Activated T-helper 9 cell treated with anti-CD3 and anti-CD28 coated beads, Interleukin-2, amount 50 U/mL, for 16 hours (primary cell): ENCODE measurements at places on chromosomes 3 and 15.

DNA sequence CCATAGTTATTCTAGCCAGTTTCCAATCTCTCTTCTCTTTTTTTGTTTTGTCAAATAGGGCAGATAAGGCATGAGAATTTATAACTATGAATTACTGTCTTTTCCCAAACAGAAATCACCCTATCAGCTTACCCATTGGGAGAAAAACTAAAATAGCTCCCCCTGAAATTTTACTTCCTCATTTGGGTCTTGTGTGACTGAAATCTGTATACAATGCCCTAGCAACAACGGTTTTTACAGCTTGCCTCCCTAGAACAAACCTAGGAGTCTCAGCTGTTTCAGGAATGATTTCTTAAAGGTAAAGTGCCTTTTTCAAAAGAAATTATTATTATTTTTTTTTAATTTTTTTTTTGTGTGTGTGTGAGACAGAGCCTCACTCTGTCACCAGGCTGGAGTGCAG, 56.8 kb downstream of the CD86 start:
- no peak for DNase-seq

GRCh38 chr3:38598791-38599190, 50.7 kb downstream of the SCN5A start:
- DNase-seq, result no peak

GRCh38 chr3:157501863-157502262, 1.4 kb downstream of the VEPH1 start:
- no peak for DNase-seq

DNA sequence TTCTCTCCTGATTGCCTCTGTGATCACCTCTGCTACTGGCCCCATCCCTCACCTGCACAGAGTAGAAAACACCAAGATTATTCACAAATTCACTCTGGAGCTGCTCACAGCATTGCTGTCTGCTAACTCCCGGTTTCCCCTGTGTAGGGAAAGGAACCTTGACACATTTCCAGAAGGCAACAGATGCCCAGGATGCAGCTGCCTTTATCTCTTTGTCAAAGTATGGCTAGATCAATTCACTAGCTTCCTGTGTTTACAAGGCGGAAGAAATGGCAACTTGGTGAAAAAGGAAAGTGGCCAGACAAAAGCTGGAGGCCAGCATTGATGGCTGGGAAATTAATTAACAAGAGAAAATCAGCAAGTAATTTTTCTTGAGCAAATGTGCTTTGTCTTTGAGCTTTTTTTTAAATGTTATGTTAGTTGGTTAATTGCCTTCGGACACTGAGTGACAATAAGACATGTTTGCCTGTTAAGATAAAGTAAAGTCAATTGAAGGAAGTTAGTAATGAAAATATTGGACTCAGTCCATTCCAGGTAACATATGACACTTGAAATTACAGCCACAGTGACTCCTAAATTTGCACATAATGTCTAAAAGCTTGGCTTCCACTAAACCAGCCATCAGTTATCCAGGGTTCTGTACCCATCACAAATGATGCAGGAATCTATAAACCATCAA, 394.6 kb upstream of the IL12A start:
- no peak for DNase-seq

DNA sequence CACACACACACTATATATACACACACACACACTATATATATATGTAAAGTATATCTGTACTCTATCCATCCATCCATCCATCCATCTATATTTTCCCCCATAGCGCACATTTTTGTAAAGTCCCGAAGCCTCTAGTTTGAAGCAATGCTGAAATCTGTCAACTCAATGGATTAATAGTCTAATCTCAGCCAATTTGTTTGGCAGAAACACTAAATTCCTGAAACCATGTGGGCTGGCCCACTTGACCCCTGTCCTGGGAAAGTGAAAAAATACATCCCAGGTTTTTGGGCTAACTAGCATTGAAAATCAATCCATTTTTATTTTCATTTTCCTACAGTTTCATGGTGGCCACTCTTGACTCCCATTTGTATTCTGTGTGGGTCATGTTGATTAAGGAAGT, 166.7 kb downstream of the SLCO3A1 start:
- no peak for DNase-seq

- DNase-seq, result no peak
Measured at GRCh38 chr15:49063402-49064280, 17.4 kb upstream of the SECISBP2L start.

- DNase-seq, result no peak
Measured at GRCh38 chr3:50003216-50003615, 63.3 kb downstream of the RBM6 start.

DNA sequence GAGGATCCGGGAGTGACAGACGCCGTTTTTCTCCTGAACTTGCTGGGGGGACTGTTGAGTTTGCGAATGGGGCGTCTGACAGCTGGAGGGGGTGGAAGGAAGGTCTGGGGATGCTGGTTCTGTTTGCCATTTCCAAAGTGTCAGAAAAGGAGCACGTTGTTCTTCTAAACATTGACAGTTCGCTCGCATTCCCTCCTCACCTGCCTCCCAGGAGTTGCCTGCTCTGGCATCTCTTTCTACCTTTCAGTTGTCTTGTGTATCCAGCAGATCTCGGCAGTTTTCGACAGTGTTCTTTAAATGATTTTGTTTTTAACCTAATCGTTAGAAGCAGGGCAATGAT, 829 bp downstream of the SELENOT start:
- DNase-seq, result no peak

DNA sequence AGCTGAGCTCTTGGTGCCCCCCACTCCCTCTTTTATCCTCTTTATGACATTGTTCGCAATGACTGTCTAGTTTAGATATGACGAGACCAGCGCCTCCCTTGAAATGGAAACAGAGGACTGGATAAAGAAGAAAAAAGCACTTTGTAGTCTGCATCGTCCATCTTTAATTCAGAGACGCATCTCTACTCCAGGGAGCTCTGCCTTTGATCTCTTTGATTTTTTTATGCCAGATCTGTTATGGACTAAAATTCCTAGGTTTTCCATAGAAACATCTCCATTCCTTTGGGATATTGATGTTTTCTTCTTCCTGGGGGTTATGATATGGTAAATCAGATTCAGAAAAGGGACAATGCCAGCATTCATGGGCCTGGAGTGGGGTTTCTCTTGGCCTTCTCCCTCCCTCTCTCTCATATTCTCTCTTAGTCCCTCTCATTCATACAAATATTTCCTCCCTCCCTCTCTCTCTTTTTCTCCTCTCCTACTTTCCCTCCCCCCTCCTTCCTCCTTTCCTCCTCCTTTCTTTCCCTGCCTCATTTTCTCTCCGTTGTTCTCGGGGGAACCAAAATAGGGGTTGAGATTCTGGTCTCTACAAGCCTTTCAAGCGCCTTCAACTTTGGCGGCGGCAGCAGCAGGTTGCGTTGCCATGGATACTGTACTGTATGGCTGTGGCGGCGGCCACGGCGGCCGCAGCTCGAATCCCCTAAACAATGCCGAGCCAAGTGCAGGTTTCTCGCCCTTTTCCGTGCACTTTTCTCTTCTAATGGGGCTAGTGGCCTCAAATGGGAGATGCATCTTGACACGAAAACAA, 45.5 kb downstream of the ZIC4 start:
- no peak for DNase-seq

- DNase-seq, result no peak
Measured at GRCh38 chr3:60582288-60582687, 669.0 kb downstream of the FHIT start.

GRCh38 chr15:95839367-95839782, 491.1 kb upstream of the NR2F2 start:
- no peak for DNase-seq

DNA sequence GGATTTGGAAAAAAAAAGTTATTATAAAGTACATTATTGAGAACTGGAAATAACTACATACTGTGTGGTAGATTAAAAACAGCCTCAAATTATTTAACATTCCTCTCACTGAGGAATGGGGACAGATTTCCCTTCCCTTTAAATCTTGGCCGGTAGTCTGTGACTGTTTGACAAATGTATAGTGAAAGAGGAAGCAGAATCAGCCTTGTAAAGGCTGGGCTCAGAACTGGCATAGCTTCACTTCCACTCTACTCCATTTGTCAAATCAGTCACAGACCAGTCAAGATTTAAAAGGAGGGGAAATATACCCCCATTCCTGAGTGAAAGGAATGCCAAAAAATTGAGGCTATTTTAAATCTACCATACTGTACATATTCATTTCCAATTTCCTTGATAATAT, 18.2 kb upstream of the B4GALT4 start:
- DNase-seq, result no peak

- no peak for DNase-seq
Measured at GRCh38 chr15:65993762-65994161, 124.5 kb downstream of the RAB11A start.

GRCh38 chr3:133213937-133214336, 175.7 kb downstream of the TMEM108 start:
- DNase-seq, result no peak

DNA sequence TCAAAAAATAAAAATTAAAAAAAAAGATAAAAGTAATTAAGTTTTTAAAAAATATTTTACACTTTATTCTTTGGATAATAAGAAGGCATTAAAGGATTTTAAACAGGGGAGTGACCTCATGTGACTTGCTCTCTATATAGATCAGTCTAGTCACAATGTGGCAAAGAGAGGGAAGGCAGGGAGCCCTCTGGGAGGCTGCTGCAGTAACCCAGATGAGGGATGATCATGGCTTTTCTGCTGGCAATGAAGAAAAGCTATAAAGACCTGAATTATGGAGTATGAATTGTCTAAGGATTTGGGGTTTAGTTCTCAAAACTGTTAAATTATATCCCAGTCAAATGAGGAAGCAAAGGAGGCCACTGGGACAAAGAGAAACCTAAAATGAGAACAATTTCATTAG, 58.1 kb downstream of the SUMF1 start:
- no peak for DNase-seq

DNA sequence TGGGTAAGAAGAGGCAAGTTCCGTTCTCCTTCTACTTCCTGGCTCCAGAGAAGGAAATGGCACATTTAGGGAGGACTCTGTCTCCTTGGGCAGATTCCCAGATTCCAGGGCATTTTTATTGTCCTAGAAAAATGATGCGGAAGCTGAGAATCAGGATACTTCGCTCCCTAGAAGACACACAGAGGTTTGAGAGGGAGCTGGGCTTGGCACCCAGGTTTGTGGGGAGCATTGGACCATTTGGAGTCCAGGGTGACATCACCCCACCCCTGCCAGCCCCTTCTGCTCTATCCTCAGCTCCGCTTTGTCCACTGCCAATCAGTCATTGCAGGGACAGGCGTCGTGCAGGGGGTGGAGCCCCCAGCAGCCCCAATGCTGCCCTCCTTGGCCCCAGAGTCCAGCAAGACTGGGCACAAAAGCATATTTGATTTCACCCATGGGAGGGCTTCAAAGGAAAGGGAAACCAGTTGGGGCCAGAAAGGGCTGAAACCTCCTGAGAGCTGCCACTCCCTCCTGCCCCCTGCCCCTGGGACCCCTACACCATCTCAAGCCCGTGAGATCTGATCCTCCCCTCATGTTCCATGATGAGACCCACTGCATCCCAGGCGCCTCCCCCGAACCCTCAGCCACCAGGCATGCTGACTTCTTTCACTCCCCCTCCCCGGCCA, 129.8 kb upstream of the MEF2A start:
- DNase-seq, result no peak

DNA sequence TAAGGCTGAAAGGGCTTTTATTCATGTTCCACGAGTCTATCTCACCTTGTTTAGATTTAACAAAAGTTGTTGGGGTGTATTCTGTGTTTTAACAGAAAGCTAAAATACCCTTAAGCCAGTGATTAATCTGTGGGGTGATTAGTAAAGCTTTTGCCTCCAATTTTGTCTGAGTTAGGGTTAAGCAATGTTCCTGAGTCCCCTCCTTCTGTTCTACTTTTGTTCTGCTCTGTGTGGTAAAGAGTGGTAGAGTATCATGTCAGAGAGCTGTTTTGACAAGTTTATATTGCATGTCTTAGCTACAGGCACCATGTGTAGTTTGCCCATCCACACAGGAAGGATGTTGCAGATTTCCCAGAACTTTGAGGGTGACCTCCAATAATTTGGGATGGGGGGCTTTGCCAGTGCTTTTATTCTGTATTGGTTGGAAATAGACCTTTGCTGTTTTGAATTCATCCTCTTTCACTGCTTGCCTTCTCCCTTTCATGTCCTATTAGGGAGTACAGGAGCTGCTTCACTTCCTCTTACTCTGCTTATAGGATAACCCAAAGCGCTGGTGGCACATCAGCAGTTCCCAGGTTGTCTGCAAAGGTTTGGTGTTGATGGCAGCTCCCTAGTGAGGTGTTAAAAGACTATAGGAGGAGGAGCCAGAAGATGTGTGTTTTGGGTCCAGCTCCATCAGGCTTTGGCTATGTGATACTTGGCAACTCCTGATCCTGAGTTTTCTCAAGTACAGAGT, 7.4 kb downstream of the PDE8A start:
- DNase-seq, result no peak

GRCh38 chr3:141945726-141946485, 69.5 kb downstream of the ATP1B3 start:
- no peak for DNase-seq

- no peak for DNase-seq
Measured at GRCh38 chr15:98289747-98290146, 329.2 kb downstream of the ARRDC4 start.

GRCh38 chr15:36284911-36285310, 294.5 kb upstream of the CDIN1 start:
- DNase-seq, result no peak

GRCh38 chr3:179503640-179504039, 52.4 kb upstream of the GNB4 start:
- no peak for DNase-seq

- DNase-seq, result no peak
Measured at GRCh38 chr15:95946241-95946640, 384.3 kb upstream of the NR2F2 start.

GRCh38 chr15:99485153-99485961, 80.4 kb upstream of the MEF2A start:
- no peak for DNase-seq

DNA sequence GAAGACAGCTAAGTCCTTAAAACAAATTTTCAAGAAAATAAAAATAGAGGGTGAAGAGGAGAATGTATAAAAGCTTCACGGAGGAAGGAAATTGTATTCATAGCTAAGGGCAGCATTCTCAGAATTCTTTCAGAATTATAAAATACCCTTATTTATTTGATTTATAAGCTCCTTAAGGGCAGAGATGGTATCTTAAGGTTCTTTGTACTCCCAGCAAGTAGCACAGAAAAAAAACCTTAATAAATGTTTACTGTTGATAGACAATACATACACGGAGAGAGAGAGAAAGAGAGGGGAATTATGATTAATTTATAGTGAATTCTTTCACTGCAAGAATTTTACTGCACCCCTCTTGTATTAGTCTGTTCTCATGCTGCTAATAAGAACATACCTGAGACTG, 375.6 kb upstream of the CCDC54 start:
- no peak for DNase-seq

GRCh38 chr3:126109146-126109879, 25.4 kb upstream of the SLC41A3 start:
- DNase-seq, result no peak
